Activated T-helper 1 cell treated with anti-CD3 and anti-CD28 coated beads, Interleukin-12 subunit alpha, Interleukin-12 subunit beta, Interleukin-2, Interleukin-4 antibody, amounts not matched to agents 30 ng/mL and 10 ng/mL and 1 ng/mL, durations not matched to agents 14 hours and 24 hours and 36 hours (primary cell): ENCODE measurements at places on chromosomes 12 and 14. TPM values are rescaled to one million over a fixed set of nuclear protein-coding genes. Genes with fewer than 3 reads are reported as not detected.

DNA sequence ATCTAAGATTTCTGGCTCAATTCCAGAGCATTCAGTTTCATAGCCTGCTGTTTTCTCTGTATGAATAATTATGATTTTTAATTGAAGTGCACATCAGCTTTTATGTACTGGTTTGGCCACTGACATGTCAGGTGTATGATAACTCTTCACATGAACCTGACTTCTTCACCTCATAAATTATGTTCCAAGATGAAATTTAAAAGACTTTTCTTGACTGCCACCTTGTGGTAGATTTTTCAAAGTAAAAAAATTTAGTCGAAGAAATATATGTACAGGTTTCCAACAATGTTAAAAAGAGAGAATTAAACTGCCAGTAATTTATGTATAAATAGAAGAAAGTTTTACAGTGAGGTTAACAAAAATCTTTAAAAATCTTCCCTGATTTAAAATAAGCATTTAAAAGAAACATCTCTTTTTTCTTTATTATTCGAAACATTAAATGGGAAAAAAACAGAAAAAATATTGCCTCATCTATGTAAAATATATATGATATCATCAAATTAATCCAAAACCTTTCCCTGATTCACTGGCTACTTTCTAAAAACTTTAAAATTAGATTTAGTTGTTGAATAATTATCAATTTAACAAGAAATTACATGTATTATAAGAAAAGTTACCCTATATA lies 124.9 kb upstream of the ATXN7L3B start:
- DNase-seq = no peak

BCDIN3D gene
- 3.6 and 4.0 TPM in 2 replicates for total RNA-seq

DNA sequence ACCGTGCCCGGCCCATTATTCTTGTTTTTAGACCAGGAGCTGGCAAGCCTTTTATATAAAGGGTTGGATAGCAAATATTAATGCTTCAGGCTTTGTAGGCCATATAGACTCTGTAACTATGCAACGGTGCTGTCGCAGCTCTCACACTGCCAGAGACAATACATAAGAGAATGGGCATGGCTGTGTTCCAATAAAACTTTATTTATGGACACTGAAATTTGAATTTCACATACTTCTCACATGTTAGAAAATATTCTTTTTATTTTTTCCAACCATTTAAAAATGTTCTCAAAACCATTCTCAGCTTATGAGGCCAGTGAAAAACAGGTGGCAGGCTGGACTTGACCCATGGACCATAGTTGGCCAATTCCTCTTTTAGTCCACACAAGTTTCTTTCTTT lies 13.0 kb upstream of the CDK2AP1 start:
- DNase-seq = no peak

DNA sequence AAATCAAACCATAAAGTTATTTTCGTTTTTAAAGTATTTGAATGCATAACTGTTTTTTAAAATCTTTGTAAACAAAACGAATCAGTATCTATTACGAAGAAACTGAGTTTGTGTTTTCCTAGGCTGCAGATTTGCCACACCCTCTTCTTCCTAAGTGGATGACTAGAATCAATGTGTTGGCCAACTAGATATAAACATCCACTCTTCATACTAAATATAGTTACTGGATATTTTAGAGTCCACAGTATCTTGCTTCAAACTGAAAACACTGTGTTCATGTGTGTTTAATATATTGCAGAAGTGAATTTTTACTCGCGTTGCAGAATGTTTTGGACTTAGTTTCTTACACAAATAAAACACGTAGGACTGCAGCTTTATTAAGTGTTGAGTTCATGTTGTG lies 63.2 kb downstream of the KLHL28 start:
- DNase-seq = no peak

DNA sequence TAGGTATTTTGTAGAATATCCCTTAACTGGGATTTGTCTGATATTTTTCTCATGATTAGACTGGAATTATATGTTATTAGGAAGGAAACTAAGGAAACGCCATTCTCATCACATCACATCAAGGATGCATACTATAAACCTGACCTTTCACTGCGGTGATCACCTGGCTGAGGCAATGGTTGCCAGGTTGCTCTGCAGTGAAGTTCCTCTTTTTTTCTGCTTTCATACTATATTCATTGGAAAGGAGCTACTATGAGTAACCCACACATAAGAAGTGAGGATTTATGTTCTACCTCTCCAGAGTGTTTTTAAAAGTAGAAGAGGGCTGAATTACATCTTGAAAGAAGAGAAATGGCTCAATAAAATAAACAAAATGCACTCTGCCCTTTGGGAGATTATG lies 31.0 kb upstream of the GRIP1 start:
- no peak for DNase-seq

- DNase-seq = no peak
These were observed 2.4 kb downstream of the PXN start for GRCh38 chr12:120262852-120263747.

RIPK3 gene
- total RNA-seq = 14.3 and 14.5 TPM in 2 replicates

GRCh38 chr14:96109596-96110355 lies 70.6 kb downstream of the C14orf132 start:
- DNase-seq = no peak

- no peak for DNase-seq
These were observed 11.5 kb downstream of the UBC start for GRCh38 chr12:124902916-124903315.

GRCh38 chr12:114257687-114258086 lies 148.3 kb downstream of the TBX5 start:
- no peak for DNase-seq

GRCh38 chr12:52200781-52201450 lies 9.1 kb upstream of the KRT80 start:
- no peak for DNase-seq

GRCh38 chr12:46659032-46659650 lies 166.7 kb downstream of the SLC38A4 start:
- no peak for DNase-seq

AQP6 gene
- not detected in 2 replicates for total RNA-seq
